ENCODE measurements at places on chromosomes 16 and 17.

DNA sequence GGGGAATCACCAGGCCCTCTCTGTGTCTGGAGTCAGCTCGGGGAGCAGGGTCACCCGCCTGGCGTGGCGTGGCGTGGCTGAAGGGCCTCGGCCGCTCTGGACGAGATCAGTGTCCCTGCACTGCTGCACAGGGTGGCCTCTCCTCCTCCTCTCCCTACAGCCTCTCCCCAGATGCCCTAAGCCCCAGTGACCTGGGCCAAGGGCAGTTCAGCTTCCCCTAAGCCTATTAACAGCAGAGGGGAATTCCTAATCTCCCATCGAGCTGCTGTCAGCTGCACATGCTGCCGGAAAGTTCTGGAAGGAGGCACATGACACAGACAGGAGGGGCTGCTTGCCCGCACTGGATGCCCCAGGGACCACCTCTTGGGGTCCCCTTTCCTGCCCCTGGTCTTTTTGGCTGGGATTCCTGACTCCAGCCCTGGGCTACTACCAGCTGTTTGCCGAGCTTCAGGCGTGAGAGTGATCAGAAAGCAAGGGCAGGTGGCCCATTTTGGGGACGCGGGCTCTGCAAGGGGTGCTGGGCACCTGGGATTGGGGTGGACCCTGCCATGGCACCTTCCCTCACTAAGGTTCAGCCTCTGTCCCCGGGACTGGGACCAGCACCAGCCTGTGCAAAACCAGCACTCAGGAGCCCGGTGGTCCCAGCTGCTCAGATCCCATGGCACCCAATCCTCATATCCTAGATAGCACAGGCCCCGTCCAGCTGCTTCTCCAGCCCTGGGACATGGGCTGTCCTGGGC lies 794 bp downstream of the PDE6G start:
- DNase-seq: no peak

DNA sequence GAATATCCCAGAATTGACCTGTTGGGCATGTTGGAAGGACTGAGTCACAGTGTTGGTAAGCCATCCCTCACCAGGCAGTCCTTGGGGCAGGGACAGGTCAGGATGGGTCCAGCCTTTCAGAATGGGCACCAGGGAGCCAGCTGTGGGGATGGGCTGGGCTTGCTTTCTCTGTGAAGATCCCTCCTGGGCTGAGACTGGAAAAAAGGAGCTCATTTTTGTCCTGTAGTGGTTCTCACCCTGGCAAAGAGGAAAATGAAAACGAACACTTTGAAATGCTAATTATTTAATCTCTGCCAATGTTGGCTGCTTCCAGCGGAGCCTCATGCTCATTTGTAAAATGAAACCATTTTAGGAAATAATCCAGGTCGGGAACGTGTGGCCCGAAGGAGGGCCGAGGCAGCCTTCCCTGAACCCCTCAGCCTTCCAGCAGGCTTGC lies 237.5 kb upstream of the SALL1 start:
- no peak for DNase-seq

DNA sequence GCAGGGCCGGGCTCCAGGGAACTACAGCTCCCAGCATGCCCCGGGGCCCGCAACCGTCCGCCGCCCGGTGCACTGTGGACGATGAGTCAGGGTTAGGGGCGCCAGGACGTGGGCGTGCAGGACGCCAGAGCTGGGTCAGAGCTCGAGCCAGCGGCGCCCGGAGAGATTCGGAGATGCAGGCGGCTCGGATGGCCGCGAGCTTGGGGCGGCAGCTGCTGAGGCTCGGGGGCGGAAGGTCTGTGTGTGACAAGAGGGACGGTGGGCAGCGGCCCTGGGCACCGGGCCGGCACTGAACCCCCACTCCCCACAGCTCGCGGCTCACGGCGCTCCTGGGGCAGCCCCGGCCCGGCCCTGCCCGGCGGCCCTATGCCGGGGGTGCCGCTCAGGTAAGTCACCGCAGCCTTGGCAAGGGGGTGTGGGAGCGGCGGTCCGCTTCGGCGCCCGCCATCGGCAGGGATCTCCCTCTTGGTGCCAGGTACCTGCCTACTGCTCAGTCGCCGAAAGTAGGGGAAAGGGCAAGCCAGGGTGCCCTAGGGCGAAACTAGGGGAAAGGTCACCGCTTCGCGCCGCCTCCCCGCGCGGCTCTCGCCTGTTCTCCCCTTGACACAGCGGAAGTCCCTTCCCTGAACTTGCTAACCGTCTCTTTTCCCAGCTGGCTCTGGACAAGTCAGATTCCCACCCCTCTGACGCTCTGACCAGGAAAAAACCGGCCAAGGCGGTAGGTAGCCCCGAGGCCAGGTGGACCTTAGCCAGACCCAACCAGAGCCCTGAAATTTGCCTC lies at the start of the genes ACADVL and DLG4:
Gene ACADVL, plus strand, starts transcription at position 127 of the 781 bp plus-strand sequence. Its CDS starts 47 bp downstream, at position 174.
Gene DLG4, minus strand, starts transcription at position 25 of the 781 bp plus-strand sequence.
- peak; percentile 83 for DNase-seq

DNA sequence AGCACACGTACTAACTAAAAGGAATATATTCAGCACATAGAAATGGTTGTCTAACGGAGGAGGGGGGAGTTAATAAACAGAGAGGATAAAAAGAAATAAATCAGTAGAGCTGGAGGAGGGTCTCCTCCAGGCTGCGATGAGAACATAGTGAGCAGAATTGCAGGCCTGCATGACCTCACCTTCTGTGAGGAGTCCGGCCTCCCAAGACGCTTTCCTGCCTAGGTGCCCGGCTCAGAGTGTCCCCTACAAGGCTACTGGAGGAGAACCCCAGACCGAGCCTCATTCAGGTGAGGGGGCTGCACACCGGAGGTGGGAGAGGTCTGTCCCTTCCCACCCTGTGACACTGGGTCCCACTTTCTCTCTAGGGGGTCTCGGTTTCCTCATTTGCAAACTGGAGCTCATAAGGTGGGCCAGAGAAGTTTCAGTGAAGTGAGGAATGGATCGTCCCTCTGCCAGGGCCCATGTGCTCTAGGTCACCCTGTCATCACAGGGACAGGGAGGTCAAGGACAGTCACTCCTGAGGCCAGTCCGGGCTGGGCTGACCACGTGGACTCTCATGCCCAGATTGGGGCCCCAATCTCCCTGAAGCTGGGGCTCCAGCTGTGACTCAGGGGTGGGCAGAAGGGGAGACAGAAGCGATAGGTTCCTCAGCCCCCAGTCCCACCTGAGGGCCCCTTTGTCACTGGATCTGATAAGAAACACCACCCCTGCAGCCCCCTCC lies 3.3 kb upstream of the HBM start:
- DNase-seq: no peak

DNA sequence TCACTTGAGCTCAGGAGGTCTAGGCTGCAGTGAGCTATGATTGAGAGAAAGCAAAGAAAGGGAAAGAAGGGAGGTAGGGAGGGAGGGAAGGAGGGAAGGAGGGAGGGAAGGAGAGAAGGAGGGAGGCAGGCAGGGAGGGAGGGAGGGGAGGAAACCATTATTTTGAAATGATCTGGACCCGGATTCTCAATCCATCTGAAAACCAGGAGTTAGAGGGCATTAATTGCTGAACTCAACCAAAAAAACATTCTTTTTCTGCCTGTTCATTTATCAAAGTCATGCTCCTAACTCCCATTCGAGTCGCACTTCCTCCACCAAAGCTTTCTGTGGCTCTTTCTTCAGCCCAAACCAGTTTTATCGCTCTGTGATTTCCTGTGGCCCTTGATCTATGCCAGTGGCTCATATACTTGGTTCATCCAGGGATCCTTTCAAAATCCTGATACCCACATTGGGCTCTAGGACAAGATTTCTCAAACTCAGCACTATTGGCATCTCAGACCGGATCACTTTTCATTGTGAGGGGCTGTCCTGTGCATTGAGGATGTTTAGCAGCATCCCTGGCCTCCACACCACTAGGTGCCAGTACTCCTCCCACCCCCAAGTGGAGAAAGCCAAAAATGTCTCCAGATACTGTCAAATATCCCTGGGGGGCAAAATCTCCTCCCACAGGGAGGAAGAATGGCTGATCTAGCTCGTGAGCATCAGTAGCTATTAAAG lies 38.2 kb downstream of the CMTM4 start:
- no peak for DNase-seq

DNA sequence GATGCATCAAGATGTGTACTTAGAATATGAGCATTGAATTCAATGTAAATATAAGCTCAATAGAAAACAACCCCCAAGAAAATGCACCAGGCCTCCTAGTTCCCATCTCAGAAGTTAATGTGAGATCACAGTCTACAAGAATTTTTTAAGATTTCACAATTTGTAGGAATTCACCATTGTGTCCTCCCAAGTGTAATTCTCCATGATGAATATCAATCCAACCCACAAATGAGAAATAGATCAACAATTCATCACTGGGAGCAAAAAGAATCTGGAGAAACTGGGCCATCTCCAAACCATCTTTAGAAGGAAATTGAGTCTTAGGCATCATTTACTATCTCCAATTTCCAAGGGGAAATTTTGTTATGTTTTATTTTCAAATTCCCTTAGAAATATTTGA lies 310.5 kb upstream of the GOT2 start:
- DNase-seq: no peak

DNA sequence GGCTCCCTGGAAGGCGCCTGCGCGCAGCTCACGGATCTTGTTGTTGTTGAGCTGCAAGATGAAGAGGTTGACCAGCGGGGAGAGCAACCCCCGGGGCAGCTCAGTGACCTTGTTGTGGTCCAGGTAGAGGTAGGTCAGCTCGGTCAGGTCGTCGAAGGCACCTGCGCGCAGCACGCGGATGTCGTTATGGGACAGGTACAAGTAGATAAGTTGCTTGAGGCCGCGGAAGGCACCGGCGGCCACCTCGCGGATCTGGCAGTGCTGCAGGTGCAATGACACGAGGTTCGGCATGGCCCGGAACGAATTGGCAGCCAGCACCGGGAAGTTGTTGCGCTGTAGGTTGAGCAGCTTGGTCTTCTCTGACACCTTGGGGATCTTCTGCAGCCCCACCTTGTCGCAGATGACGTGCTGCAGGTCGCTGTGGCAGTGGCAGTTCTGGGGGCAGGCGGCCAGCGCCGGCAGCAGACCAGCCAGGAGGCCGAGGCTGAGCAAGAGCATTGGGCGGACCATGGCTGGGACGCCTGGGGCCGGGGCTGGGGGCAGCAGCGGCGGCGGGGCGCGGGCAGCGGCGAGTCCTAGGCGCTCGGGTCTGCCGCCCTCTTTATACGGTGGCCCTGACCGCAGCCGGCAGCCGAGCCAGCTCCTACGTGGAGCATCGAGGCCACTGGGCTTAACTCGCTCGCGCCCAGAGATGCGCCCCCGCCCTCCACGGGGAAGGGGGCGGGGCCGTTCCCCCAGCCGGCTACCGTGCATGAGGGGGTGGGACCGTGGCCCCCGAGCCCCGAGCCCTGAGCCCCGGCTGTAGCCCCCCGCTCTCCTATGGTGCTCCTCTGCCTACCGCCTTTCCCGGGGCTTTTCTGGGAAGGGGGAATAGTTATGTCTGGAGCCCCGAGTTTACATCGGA lies at the start of gene CHAD:
Gene CHAD, minus strand, starts transcription at position 577 of the 904 bp plus-strand sequence. Its CDS starts 67 bp downstream, at position 510.
- DNase-seq: no peak

DNA sequence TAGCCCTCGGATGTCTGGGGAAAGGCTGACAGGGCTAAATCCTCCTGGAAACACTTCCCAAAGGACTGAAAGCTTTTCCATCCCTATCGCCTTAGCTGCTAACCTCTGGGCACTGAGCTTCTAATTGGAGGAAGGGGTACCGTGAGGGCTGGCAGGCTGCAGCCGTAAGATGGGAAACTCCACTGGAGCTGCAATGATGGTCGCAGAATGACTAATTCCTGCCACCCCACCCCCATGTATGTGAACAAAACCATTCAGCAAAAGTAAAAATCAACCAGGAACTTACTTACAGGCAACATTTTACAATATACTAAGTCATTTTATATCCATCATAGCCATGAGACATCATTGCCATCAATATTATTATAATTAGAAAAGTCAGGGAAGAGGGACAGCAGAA lies 133.3 kb downstream of the ABCC12 start:
- DNase-seq: no peak

DNA sequence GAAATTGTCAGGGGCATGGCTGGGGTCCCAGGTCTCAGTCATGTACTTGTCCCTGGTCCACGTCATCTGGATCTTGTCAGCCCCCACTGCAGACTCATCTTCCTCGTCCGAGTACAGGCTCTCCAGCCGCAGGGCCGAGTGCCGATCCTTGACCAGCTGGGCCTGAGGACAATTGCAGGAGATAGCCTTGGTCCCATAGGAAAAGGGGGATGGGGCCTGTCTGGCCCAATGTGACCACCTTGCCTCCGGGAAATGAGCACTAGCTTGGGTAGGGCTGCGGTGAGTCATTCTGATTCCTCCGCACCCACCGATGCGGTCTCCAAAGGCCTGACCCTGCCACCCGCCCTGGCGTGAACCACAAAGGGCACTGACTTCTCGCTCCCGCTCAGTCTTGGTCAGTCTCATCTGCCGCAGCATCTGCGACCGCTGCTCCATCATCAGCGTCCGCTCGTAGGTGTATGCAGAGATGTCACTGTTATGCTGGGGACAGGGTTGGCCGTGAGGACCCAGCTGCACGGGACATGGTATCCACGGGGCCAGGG lies 1.5 kb upstream of the LCAT start:
- no peak for DNase-seq

- peak; percentile 11 for DNase-seq
These were observed 18.2 kb upstream of the MAP3K14 start for GRCh38 chr17:45334701-45335677.

GRCh38 chr16:51888534-51888933 lies 658.4 kb downstream of the TOX3 start:
- DNase-seq: no peak

GRCh38 chr17:80948976-80949450 lies 42.6 kb upstream of the CHMP6 start:
- no peak for DNase-seq

DNA sequence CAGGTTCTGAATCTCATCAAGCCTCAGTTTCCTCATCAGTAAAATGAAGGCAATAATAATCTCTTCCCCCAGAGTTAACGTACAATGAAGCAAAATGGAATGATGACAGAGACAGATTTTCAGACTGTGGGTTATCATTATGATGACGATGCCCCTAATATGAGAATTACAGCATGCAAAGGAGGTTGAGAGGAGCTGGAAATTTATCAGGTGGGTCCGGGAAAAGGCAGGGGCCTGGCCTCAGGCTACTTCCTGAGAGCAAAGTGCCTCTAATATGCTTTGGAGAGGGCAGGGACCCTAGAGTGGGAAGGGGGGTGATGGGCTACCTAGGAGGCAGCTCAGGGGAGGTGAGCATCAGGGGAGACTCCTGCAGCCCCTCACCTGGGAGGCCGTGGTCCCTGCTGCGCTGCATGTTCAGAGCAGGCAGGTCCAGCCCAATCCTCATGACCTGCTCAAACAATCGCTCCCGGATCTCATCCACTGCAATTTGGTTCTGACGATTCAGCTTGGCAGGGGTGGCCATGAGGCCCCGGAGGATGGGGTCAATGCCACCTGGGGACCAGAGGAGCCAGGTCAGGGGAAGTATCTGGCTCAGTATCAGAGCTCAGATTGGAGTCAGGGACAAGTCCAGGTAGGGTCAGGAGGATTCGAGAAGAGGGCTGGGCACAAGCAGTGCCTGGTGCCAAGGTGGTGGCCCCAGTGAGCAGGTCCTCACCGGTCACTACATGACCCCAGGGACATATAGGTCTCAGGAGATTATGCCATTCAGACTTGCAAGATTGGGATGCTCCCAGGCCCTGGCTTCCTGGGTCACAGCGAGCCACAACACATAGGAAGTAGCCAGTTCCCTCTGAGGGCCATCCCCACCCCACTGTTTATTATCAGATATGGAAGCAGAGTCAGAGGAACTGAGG lies 8.1 kb downstream of the MPO start:
- DNase-seq: no peak

- no peak for DNase-seq
These were observed 69.0 kb downstream of the KCNJ12 start for GRCh38 chr17:21445091-21445650.
